Activated CD4-positive, alpha-beta T cell treated with anti-CD3 and anti-CD28 coated beads, Interleukin-2, amount 10 ng/mL, durations not matched to agents 7 days and 5 days (primary cell): ENCODE measurements at places on chromosomes 6 and 20.

- DNase-seq, result no peak
These were observed 148.2 kb downstream of the TRIM27 start for GRCh38 chr6:28775405-28776129.

- DNase-seq, result no peak
These were observed 9.2 kb downstream of the CYB5R4 start for GRCh38 chr6:83868639-83869038.

- DNase-seq, result no peak
These were observed 359.2 kb downstream of the CDKAL1 start for GRCh38 chr6:20893412-20893811.

DNA sequence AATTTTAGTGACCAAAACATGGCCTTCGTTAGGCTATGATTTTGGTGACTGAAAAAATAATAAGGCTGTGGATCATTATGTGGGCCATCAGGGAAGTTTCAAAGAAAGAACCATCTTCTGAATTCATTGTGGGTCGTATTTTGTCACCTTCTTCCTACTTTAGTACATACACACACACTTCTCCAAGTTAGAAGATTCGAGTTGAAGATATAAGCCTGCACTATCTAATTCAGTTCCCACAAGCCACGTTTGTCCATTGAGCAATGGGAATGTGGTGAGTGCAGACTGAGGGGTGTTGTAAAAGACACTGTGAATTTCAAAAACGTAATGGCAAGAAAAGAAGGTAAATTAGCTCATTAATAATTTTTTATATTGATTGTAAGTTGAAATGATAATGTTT lies 766.0 kb downstream of the KIF16B start:
- no peak for DNase-seq

DNA sequence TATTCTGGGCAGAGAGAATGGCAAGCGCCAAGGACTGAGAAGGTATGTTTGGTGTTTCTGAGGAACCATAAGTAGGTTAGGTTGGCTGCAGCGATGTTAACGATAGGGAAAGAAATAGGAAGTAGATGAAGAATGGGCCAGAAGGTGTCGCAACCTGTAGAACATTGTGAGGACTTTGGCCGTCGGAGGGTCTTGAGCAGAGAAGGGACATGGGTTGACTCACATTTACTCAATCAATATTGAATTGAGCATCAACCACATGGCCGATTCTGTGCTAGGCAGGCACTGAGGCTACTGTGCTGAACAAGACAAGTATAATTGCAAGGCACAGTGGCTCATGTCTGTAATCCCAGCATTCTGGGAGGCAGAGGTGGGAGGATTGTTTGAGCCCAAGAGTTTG lies 26.8 kb upstream of the RPN2 start:
- no peak for DNase-seq

DNA sequence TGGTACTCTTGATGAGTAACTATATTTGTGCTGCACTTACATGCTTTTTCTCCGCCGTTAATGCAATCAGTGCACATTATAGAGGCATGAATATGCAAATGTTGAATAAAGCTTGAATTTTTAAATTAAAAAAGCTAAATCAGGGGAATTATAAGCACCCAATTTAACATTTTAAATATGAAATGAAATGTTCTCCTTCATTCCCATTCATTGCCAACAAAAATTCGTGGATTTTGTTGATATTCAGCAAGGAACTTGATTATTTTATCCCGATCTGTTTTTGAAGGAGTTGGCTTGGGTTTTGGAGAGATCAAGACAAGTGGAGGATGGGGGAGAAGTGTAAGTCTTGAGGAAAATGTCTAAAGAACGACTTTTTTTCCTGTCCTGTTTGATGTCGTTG lies 318.7 kb upstream of the SOX4 start:
- no peak for DNase-seq

DNA sequence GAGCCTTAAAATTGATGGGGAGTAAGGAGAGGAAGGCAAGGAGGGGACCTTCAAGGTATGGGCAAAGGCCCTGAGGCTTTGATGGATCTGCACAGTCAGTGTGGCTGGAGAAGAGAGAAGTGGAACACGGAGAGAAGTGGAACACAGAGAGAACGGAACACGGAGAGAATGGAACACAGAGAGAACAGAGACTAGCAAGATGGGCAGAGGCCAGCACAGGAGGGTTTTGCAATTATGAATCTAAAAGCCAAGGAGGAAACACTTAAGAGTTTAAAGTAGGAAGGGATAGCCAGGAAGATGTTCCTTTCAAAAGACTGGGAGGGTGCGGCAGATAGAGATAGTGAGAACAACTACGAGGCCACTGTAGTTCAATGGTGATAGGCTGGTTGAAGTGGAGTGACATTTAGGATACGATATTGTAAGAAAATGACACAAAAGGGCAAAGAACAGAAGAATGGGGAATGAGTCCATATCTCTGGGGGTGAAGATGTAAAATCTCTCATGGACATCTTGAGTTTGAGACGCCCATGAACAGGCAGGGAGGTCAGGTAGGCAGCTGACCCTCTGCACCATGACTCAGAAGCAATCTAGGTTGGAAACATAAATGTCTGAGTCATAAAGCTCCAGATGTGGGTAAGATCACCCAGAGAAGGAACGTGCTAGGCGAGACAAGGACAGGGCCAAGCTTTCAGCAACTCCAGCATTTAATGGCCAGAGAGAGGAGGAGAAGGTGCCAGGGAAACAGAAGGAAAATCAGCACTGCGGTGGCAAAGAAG lies 25.4 kb downstream of the ZMYND8 start:
- DNase-seq, result no peak

DNA sequence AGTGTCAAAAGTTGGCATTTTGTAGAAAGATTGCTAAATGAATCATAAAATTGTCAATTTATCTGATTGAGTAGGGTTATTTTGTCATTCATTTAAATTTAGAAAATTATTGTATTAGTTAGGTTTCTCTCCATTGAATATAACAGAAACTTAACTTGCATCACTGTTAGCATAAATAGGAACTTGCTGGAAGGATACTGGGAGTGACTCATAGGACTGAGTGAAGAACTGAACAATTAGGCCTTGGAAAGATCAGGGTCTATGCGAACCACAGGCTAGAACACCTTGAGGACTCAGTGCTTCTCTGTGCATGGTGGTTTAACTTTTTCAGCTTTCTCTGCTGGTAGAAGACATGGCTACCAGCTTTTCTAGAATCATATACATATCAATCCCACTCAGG lies 67.7 kb upstream of the IFNGR1 start:
- DNase-seq, result no peak

DNA sequence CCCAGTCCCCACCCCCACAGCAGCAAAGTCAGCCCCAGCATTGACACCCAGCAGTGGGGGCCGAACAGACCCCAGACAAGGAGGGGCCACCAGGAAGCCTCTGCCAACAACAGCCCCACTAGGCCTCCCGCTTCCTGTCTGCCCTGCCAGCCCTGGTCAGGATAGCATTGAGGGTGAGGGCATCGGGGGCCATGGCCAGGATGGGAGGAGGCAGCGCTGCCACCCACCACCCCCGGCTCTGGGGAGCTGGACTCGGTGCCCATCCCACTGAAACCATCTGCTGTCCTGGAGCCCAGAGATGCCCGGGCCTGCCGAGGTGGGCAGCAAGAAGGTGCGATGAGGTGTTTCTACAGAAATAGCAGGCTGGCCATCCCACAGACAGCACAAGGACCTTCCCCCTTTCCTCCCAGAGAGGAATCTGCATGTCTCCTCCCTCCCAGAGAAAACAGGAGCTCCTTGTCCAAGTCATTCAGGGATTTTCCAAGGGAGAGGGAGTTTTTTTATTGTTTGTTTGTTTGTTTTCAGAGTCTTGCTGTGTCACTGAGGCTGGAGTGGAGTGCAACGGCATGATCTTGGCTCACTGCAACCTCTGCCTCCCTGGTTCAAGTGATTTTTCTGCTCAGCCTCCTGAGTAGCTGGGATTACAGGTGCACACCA lies 62.1 kb upstream of the BHLHE23 start:
- DNase-seq, result no peak

GRCh38 chr6:170226647-170227046 lies 64.2 kb downstream of the DLL1 start:
- DNase-seq, result no peak

DNA sequence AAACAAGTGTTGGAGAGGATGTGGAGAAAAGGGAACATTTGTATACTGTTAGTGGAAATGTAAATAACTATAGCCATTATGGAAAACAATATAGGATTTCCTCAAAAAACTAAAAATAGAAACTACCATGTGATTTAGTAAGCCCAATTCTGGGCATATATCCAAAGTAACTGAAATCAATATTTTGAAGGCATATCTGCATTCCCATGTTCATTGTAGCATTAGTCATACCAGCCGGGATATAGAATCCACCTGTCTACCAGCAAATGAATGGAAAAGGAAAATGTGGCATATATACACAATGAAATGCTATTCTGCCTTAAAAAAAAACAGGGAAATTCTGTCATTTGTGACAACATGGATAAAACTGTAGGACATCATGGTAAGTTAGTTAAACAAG lies 15.3 kb upstream of the C6orf58 start:
- DNase-seq, result no peak

DNA sequence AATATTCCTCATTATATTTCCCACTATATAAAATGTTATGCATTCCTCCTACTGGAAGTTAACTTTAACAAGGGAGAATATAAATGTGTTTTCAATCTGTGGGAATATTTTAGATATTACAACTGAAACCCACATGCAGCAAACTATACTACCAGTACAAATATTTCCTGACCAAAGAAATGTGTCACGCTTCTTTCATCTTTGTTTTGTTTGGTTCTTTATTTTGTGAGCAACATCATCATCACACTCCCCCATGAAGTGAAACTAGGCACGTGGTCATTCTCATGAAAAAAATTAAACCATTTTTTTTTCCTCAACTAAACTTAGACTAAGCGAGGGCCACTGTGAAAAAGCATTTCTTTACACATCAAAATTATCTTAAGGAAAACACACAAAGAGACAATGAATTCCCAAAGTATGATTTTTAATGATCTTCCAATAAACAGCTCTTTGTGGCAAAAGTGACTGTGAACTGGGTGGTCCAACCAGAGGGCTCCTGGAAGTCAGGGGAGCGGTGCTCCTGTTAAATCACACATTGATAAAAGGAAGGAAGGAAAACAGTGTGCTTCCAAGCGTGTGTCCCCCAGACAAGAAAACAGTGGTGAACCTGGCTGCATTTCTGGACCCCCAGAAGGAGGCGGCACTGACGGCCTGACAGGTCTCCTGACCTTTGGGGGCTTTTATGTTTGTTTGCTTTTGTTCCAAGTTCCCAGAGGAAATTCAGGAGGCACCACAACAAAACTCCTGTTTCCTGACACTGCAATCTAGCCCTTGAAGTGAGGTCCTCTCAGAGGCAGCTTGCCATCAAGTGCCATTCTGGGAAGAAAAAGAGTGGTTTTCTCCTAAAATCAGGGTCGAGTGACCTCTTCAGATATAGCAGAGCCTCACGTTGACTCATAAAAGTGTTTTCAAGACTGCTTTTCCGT lies 166.8 kb upstream of the FOXQ1 start:
- no peak for DNase-seq

GRCh38 chr20:46991168-46991567 lies 96.5 kb downstream of the EYA2 start:
- no peak for DNase-seq

GRCh38 chr6:2554651-2555260 lies 196.0 kb downstream of the MYLK4 start:
- no peak for DNase-seq

- no peak for DNase-seq
These were observed 1102.8 kb upstream of the FLRT3 start for GRCh38 chr20:15440049-15440820.

DNA sequence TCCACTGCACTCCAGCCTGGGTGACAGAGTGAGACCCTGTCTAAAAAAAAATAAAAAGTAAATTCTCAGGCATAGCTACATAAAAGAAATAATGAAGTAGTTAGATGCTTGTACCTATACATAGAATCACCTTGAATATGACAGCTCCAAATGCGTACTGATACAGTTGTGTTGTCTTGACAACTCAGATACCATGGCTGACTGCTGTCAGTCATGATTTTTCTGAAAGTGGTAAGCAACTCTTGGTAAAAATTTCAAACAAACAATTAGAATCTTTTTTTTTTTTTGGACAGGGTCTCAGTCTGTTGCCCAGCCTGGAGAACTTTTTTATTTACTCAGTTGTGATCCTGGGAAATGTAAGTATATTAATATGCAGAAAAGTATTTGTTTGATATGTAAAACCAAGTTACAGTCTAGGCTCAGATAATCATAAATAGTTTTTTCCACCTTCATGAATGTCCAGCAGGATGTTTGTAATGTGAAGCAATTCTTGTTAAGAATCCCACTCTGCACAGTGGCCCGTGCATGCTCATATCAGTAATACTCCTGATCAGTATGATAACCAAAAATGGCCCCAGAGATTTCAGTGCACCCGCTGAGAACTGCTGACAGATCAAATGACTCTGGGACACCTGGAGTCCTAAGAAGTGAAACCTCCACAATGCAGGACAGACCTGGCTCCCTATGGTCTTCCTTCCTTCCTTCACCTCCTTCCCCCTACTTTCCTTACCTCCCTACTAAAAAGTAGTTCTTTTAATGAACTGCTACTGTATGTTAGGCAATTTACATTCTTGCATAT lies 14.0 kb upstream of the MAPK13 start:
- no peak for DNase-seq

DNA sequence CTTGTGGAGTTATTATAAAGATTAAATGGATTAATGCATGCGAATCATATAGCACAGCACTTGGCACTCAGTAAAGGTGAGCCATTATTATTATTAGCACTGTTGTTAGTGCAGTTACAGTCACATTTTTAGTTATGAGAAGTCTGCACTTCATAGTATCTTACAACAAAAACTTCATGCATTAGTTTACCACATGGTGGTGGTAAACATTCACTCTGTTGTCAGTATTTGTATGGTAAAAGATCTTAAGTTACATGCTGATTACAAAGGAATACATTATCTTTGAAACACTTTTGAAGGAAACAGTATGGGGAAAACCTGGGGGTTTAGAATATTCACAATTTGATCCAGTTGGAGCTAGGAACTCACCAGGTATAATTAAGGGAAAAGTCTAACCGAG lies 20.8 kb downstream of the TMEM14A start:
- no peak for DNase-seq

GRCh38 chr20:24147961-24148360 lies 159.4 kb upstream of the GGTLC1 start:
- no peak for DNase-seq

DNA sequence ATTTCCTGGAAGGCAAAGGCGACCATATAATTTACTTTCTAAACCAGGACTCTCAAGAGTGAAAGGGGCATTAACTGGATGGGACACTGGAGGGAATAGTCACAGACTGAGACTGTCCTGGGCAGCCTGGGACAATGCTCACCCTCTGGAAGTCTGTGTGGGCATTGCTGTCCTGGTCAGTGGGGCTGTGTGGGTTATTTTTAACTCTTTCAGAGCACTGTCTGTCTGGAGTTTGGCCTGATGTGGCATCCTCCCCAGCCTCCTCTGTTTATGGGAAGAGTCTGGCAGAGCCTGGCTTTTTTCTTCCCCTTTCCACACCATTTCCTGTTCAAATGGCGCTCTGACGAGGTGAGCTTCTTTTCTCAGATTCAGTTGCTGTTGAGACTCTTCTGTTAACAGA lies 11.7 kb downstream of the DAAM2 start:
- no peak for DNase-seq
